Left lung (tissue), 14 donors: ENCODE measurements at places on chromosomes 12 and 14. TPM values are rescaled to one million over a fixed set of nuclear protein-coding genes. Genes with fewer than 3 reads are reported as not detected.

DNA sequence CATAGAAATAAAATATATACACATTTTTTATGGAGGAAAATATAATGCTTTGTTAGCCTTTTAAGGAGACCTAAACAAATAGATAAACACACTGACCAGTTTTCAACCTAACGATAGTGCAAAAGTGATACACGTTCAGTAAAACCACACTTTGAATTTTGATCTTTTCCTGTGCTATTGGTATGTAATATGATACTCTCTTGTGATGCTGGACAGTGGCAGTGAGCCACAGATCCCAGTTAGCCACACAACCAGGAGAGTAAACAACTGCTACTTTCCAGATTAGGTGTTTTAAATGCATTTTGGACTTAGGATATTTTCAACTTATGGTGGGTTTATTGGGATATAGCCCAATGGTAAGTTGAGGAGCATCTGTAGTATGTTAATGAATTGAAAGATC lies 243.1 kb downstream of the ERC1 start:
- DNase-seq, result no peak

- no peak for DNase-seq
Measured at GRCh38 chr14:88264116-88264515, 59.0 kb downstream of the KCNK10 start.

Gene ETNK1
- polyA plus RNA-seq, result 68.7 TPM

- no peak for DNase-seq
Measured at GRCh38 chr14:39641224-39641623, 209.0 kb upstream of the FBXO33 start.

- DNase-seq, result no peak
Measured at GRCh38 chr14:71554323-71554722, 377.9 kb upstream of the RGS6 start.

Gene RARG
- 53.0 TPM for polyA plus RNA-seq

Gene EP400
- polyA plus RNA-seq, result 41.4 TPM

DNA sequence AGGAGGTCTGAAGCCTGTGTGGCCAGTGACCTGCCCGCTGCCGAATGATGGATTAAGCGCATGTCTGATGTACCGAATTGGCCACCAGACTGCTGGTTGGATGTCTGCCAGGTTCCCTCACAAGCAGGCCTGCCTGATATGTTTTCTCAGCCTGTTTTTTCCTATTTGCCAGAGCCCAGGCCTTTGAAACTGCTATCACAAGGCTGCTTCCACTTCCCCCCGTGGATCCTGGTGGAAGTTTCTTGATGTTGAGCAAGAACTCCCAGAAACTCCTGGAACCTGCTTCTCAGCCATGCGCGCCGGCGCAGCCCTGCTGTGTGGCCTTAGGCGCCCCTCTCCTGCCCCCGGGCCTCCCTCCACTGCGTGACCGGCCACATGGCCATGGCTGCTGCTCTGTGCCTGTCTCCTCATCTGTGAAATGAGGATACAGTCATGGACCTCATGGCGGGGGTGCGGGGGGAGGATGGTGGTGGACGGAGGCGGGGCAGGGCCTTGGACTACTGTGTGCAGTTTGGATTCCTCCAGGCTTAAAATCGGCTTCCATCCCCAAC lies 56.6 kb downstream of the CALM1 start:
- peak; percentile 79 for DNase-seq

DNA sequence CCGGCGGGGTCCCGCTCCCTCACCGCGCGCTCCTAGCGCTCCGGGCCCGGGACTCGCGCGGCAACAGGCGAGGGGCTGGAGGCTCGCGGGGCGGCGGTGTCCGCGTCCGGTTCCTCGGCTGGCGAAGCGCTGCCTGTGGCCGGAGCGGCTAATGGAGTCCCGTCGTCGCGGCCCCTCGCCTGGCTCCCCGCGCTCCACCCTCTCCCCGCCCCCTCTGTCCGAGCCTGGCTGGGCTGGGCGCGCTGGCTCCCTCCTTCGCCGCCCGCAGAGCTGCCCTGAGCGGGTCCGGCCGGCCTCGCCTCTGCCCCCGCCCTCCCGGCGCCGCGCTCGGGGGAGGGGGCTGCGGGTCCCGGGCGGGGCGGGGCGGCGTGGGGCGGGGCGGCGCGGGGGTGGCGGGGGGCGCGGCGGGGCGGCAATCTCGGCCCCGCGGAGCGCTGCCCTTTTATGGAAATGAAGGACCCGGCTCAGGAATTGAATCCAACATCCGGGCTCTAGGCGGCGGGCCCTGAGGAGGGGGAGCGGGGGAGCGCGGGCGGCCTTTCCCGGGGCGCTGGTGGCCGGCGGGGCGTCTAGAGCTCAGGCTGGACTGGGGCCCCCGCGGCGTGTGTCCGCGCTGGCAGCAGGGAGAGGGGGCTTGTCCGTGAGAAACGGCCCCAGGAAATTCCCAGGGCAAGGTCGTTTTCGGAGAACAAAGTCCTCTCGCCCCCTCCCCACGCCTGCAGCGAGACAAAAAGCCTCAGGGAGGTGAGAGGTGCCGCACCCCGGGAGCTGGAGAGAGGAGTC lies at the start of gene FERMT2:
TSS of gene FERMT2 (minus strand) at position 153 of the 783 bp plus-strand sequence. CDS start 482 bp downstream, outside the sequence.
- DNase-seq, result peak; percentile 93

GRCh38 chr12:7210642-7211151 lies 21.2 kb downstream of the PEX5 start:
- DNase-seq, result no peak

DNA sequence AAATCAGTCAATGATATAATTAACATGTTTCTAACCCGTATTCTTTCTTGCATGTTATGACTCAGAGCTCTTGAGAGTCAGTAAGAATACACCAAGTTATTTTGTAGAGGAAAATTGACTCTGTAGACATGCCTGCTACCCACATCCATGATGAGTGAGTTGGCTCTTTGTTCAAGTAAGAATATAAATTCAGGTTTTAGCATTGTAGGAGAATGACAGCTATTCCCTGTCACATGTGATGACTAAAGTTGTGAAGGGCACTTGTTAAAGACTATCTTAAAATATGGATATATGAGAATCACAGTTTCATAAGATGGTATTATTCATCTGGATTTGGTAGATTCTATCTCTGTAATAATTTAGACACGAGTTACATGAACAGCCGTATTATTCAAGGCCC lies 209.1 kb downstream of the CCDC59 start:
- DNase-seq, result no peak

Gene LMNTD1
- polyA plus RNA-seq, result 1.4 TPM

Gene SERPINA3
- polyA plus RNA-seq, result 1.4 TPM

Gene GALNT16
- polyA plus RNA-seq, result 3.7 TPM

DNA sequence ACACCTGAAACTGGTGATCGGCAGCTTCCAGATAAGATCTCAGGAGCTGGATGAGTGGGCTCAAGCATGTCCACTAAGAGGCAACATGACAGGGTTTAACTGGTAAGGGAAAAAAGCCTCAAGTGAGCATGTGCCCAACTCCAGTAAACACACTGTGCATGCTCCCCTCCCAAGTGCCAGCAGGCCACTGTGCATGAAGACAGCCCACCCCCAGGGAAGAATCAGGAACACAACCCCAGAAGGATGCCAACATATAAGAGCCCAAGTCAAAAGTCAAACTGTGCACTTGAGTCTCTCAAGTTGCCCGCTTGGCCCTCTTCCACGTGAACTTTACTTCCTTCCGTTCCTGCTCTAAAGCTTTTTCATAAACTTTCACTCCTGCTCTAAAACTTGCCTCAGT lies 311.3 kb upstream of the PRKD1 start:
- no peak for DNase-seq

GRCh38 chr14:44963775-44964380 lies 1.9 kb downstream of the TOGARAM1 start:
- no peak for DNase-seq

- DNase-seq, result no peak
Measured at GRCh38 chr12:54352891-54353874, 11.1 kb downstream of the GPR84 start.

- no peak for DNase-seq
Measured at GRCh38 chr14:29858299-29858698, 69.3 kb downstream of the PRKD1 start.

DNA sequence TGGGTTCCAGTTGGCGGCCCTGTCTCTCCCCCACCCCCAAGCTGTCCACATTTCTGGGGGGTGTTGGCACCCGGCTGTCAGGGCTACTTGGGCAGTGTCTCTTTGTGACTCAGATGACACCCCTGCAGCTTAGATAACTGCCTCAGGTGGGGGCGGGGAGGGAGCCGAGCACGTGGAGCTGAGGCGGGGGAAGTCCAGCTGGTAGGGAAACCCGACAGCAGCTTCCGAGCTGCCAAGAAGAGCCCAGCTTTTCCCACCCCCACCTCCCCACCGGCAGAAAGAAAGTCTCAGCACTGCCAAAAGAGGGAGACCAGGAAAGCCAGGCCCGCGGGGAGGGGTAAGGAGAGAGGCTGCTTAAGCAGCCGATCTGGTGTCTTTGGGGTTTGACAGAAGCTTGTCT lies 1.4 kb downstream of the LRTM2 start:
- no peak for DNase-seq

Gene SLIRP
- 68.6 TPM for polyA plus RNA-seq

DNA sequence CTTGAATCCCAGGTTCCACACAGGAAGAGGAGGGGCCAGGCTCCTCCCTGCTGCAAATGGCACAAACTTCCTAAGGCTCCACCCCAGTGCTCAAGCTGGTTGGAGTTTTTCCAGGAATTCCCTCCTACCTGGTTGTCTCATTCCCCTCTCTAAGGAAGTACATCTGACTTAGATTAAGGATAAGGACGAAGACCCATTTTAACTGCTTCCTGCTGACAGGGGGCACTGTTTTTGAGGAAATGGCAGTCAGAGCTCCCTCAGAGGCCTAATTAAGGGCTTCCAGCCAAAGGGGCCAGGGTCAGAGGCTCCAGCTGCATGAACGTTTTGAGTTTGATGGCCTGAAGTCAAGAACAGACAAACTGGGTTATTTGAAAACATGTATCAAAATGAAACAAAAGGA lies 1084.7 kb downstream of the SLC6A15 start:
- peak; percentile 19 for DNase-seq

Gene ACTR10
- polyA plus RNA-seq, result 100 TPM

DNA sequence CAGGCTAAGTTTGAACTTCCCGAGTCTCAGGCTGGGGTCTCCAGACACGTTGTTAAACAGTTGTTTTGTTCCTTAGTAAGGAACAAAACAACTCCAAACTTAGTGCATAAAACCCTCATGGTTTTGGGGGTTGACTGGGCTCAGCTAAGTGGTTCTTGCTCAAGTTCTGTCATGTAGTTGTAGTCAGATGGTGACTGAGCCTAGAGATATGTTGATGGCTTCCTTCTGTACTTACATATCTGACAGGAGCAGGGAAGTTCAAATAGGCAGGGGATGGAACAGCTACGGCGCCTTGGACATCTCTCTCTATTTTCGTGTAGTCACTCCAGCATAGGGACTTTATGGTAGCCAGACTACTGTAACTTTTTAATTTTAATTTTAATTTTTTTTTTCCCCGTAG lies 45.7 kb downstream of the SPATS2 start:
- no peak for DNase-seq

GRCh38 chr12:11568762-11569478 lies 80.6 kb upstream of the ETV6 start:
- no peak for DNase-seq

DNA sequence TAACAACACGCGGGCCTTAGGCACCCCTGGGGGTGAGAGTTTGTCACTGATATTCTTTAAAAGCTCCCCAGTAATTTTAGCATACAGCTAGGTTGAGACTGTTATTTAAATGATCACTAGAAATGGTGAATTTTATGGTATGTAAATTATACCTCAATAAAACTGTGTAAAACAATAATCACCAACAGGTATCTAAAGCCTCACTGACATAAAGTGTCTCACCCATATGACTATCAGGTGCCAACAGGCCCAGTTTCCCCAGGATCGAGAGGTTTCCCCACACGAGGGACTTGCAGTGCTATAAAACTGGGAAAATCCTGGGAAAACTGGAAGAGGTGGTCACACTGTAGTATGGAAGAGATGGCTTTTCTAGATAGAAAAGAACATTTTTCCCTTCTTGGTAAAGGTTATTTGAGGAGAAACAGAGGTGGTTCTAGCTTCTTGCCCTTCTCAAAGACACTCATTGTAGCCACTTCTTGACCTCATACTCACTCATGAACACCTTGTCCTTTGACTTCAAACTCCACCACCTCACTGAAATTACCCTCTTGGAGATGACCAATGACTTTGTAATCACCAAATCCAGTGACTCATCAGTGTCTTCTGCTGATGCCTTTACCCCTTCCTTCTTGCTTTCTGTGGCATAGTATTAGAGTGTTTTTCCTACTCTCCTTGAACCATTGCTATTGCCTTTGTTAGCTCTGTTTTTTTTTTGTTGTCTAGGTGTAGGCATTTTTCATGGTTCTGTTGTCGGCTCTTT lies 24.8 kb upstream of the NUBPL start:
- DNase-seq, result no peak

- no peak for DNase-seq
Measured at GRCh38 chr12:88305254-88305890, 163.3 kb downstream of the TMTC3 start.

Gene DTX1
- polyA plus RNA-seq, result 5.2 TPM

DNA sequence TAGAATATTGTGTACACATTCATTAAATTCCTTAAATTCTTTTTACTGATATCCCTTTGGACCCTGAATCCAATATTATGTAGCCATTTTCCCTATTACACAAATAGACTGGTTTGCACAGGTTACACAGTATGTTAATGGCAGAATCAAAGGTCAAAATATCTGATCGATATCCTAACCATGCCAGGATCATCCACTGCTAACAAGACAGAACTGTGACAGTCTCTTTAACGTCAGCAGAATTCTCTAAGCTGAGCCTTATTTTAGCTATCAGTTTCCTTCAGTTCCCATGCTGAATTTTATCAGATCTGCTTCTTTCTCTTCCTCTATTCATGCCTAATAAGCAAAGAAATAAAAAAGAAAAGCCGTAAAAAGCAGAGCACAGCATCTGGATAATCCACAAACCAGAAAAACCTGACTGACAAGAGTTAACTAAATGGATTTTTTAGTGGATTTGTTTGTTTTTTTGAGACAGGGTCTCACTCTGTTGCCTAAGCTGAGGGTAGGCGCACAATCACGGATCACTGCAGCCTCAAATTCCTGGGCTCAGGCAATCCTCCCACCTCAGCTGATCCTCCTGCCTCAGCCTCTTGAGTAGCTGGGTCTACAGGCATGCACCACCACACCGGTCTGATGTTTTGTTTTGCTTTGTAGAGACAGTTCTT lies 130.4 kb downstream of the PAWR start:
- no peak for DNase-seq

GRCh38 chr14:79567306-79567705 lies 644.0 kb downstream of the DIO2 start:
- DNase-seq, result no peak

Gene AMDHD1
- polyA plus RNA-seq, result 1.3 TPM

DNA sequence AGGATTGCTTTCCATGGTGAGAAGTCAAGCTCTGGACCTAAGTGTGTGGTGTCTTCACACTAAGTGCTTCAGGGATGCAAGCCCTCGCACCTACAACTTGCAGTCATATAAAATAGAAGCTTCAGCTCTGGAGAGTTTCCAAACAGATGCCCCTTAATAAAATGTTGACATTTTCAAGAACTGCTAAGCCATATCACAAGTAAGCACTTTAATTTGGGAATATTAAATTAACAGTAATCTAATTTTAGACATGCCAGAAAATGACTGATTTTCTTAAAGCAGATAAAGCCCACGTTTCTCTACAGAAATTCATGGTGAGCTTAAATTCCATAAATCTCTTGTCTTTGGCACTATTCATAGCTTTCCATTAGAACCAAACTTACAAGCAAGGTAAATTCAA lies 600.1 kb upstream of the FLRT2 start:
- no peak for DNase-seq

- no peak for DNase-seq
Measured at GRCh38 chr12:118436986-118437385, 60.6 kb downstream of the SUDS3 start.

Gene PPP1R36
- polyA plus RNA-seq, result 0.74 TPM

- DNase-seq, result peak; percentile 78
Measured at GRCh38 chr14:96502621-96503305, 581 bp downstream of the PAPOLA start.
